ENCODE measurements at places on chromosomes 7 and 10. TPM values are rescaled to one million over a fixed set of nuclear protein-coding genes. Genes with fewer than 3 reads are reported as not detected.

Gene PAX4
- total RNA-seq = not detected

Gene TMEM139
- not detected for total RNA-seq

Gene TRIM74
- not detected for total RNA-seq

Gene TECPR1
- total RNA-seq = 68.6 TPM

Gene ADAM22
- 1.9 TPM for total RNA-seq

Gene AQP1
- 0.14 TPM for total RNA-seq

DNA sequence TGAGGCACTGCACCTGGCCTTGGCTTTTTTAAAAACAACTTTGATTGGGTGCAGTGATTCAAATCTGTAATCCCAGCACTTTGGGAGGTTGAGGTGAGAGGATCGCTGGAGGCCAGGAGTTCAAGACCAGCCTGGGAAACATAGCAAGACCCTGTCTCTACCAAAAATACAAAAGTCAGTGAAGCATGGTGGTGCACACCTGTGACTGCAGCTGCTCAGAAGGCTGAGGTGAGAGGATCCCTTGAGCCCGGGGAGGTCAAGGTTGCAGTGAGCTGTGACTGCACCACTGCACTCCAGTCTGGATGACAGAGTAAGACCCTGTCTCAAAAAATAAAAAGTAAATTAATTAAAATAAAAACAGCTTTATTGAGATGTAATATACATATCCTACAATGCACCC is 84.9 kb downstream of the NPTX2 start:
- no peak for DNase-seq

DNA sequence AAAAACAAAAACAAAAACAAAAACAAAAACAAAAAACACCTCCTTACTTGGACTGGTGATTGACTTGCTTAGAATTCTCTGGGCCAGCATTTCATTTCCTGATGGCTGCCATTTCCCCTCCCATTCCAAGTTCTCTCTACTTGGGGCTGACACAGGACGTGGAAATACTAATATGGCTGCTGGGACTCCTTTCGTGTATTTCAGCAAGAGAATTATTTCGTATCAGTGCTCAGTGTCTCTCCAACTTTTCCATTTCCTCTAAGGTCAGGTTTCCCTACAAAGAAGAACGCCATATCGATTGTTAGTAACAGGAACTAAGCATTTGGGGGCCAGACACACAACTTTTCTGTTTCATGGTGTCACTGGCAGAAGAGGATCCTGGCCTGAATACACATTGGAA is 22.5 kb upstream of the VAX1 start:
- DNase-seq = no peak

- DNase-seq = no peak
Observed at GRCh38 chr7:66267249-66267648, 62.1 kb downstream of the TPST1 start.

- no peak for DNase-seq
Observed at GRCh38 chr10:16417341-16417740, 19.5 kb upstream of the PTER start.

- DNase-seq = peak; percentile 92
Observed at GRCh38 chr10:110504111-110504735, 6.5 kb downstream of the DUSP5 start.

- DNase-seq = no peak
Observed at GRCh38 chr7:121561717-121562116, 165.6 kb upstream of the FAM3C start.

DNA sequence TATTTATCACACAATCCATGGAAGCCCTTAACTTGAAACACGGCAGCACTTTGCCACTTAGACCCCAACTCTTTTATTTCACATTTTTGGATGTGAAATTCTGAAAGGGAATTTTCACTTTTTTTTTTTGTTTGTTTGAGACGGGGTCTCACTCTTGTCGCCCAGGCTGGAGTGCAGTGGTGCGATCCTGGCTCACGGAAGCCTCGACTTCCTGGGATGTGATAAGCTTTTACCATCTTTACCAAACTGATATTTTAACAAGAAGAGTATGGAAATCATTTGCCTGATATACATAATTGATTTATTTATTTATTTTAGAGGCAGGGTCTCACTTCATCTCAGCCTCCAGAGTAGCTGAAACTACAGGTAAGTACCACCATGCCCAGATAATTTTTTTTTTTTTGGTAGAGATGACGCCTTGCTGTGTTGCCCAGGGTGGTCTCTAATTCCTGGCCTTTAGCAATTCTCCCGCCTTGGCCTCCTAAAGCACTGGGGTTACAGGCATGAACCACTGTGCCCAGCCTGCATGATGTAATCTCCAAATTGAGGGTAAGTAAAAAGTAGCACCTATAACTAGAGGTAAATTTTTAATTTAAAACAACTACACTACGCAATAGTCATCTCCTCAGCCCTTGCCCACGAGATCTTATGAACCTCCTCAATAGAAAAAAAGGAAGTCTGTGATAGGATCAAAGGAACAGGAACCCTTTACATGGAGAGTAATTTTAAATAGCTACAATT is 180.7 kb upstream of the KLF14 start:
- DNase-seq = no peak

DNA sequence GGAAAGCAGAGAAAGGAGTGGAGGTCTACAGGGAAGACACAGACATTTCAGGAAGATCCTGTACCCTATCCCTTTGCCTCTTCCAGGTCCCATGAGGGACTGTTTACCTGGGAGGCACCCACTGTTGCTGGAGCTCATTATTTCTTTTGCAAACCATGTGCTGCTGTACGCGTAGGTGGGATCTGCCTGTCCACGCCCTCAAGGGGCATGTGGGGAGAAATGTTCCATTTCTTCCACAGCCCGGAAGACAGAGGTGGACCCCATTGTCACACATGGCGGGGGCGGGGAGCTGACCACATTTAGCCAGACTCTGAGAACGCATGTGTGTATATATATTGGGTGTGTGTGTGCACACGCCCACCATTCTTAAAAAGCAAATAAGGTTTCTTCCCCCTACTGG is 2.0 kb downstream of the PLXNA4 start:
- DNase-seq = no peak

DNA sequence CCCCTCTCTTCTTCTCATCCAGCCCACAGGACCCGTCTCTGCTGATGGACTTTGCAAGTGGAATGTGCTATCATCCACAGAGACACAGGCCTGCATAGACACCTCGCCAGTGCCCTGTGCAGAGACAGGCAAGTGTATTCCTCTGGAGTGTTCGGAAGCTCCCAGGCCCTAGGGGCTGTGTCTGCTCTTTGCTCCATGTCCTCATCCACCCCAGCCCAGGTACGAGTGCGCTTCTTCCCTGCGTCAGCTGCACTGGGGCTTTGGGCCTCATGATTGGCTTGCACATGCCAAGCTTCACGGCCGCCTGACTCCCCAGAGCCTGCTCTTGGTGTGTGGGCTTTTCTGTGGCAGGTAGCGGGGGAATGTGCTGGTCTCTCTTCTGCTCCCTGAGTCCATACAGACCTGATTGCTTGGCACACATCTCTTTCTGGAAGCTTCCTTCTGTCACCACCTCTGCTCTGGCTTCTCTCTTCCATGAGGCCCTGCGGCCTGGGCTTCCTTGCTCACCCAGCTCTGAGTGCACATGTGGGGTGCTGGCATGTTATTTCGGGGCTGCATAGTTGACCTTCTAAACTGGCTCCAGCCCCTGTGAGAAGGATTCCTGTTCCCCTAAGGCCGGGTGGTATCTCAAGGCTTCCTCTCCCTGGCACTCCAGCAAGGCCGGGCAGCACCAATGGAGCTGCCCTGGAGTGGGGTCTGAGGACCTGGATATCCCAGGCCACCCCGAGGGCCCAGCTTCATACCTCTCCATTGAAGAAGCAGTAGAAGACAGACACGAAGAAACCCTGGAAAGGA is 27.8 kb downstream of the CRHR2 start:
- DNase-seq = no peak

GRCh38 chr10:114157912-114158311 is 16.1 kb downstream of the CCDC186 start:
- DNase-seq = no peak
